Frontal cortex (tissue), 4 donors: ENCODE measurements at places on chromosomes 5 and 9.
A peak's percentile ranks its signal among the peaks of the same experiment; 100 is the strongest.

- DNase-seq = peak; percentile 52
These were observed 3.9 kb downstream of the MEGF9 start for GRCh38 chr9:120710110-120710981.

GRCh38 chr5:122942164-122942914 is 94.2 kb downstream of the PPIC start:
- no peak for DNase-seq

DNA sequence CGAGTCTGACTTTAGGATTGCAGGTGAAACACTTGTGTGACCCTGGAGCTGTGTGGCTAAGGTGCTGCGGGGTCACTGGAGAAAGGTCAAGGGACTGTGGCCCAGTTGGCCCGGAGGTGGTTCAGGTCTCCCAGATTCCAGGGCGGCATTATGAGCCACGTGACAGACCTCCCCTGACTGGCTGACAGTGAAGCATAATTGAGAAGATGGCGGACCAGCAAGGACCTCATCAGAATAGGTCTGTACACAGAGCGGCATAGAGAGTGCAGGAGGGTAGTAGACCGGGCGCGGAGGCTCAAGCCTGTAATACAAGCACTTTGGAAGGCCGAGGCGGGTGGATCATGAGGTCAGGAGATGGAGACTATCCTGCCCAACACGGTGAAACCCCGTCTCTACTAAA is 815 bp upstream of the ODF2 start:
- no peak for DNase-seq

DNA sequence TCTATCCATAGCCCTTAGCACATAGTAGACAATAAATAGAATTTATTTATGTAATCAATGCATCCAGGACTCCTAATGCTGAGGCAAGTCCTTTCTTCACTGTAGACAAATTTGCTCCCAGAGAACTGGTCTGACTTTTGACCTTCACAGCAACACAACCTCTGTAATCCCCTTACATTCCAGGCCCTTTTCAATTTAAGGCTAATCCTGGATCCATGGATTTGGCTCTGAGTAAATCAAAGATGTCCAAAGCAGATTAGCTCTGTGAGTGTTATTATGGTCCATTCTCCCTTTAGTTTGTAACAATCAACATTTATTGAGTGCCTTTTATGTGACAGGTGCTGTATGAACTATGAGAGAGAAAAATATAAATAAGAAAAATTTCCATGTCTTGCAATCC is 27.4 kb upstream of the TMC1 start:
- no peak for DNase-seq

- no peak for DNase-seq
These were observed 688.6 kb upstream of the SEMA6A start for GRCh38 chr5:117263231-117263630.

DNA sequence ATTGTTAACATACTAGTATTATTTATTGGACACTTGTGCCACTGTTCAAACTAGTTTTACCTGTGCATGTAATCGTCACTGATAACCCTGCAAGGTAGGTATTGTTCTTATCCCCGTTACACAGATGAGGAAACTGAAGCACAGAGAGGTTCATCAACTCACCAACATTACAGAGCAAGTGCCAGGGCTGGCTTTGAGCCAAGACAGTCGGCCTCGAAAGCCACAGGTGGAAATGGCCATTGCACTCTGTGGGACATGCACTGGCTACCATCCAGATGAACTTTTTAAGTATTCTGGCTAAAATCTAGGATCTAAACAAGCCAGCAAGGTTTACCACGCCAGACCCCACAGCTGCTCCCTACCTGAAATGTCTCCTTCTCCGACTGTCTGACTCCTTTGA is 57.9 kb downstream of the TEX10 start:
- DNase-seq = no peak

DNA sequence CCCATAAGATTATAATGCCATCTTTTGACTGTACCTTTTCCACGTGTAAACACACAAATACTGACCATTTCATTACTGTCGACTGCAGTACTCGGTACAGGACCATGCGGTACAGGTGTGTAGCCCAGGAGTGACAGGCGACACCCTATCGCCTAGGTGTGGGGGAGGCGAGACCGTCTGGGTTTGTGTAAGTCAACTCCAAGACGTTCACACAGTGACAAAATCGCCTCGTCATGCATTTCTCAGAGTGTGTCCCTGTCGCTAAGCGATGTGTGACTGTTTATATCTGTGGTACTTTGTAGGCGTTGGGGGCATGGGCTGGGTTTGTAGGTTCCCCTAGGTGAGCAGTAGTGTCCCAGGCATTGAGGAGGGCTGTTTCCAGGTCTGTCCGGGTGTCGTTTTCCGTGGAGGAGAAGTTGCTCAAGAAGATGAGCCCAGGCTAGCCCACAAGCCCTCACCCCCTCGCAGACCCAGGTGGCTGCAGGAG is 20.3 kb downstream of the NEK6 start:
- no peak for DNase-seq

DNA sequence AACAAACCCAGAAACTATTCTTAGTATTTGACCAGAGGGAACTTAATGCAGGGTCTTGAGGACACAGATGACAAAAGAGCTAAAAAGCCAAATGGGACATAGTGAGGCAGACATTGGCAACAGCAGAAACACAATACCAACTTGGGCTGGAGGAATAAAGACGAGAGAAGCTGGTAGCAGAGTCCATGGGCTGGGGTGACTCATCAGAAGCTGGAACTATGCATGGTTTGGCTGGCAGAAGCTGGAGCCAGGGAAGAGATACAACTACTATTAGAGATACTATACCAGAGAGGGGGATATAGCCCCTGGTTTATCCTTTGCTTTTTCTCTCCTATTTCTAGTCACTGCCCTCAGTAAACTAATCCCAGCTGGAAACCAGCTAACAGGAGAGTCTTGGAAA is 29.2 kb upstream of the DPYSL3 start:
- DNase-seq = no peak

GRCh38 chr5:68194386-68194785 is 21.2 kb upstream of the PIK3R1 start:
- no peak for DNase-seq

DNA sequence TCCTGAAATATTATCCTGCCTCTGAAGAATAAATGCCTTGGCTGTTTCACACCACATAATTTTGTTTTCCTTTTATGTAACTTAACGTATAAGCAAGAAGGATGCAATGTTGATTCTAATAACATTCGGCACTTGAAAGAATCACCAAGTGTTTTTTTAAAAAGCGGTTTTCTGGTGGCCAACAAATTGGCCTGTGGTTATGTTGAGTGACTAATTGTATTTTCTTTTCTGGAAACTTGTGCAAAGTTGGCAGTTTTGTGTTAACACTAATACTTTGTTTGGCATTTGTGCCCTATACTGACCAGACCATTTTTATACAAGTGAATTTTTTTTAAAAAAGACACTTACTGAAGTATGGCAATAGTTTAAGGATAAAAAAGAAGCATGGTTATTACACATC is 452.7 kb downstream of the BNC2 start:
- no peak for DNase-seq
